ENCODE measurements at places on chromosomes 1 and 21.

DNA sequence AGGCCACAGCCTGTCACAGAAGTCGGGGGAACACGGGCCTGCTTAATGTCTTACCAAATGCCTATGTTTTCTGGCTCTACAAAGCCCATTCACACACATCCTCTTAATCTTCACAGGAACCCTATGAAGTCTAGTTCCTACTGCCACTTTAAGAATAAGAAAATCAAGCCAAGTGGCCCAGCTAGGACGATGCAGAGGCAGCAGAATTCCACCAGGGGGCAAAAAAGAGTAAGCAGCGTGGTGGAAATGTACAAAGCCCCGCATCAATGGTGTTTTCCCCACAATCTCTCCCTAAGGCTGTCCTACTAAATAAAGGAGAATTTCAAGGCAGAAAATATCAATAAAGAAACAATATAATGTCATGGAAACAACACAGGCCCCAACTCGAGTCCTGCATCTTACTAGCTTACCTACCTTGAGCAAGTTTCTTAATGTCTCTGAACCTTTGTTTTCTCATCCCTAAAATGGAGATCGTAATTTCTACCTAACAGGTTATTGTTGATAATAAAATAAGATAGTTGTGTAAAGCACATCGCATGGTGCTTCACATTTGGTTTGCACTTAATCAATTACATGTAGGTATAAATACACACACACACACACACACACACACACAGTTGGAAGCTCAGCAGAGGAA, 21.4 kb downstream of the SEC16B start:
- DNase-seq: no peak

DNA sequence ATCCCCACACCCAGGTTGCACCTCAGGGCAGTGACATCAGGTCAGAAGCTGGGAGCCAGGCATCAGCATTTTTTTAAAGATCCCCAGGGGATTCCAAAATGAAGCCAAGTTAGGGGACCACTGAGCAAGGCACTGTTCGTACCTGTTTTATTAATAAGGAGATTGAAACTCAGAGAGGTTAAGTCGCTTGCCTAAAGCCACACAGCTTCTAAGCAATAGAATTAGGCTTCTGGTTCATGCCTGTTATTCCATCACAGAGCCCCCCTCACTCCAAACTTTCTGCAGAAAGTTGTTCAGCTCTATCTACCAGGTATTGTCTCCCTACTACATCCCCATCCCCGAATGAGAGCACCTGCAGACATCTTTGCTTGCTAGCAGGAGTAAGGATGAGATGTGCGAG, 28.7 kb downstream of the KCNN3 start:
- DNase-seq: no peak

DNA sequence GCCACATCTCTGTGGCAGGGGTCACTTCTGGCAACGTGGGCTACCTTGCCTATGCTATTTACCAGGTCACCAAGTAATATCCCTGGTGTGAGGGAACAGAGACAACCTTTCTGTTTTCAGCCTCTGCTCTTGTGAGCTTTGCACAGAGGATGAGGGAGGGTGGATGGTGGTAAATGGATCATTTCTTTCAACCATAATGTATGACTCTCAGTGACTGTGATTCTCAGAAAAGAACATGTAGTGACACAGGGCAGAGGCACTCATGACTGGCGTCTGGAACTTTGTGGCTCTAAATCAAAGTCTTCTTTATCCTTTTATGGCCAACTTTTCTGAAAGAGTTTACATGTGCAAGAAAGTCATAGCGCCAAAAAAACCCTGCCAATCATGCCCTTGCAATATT, 153.5 kb upstream of the USP24 start:
- no peak for DNase-seq

DNA sequence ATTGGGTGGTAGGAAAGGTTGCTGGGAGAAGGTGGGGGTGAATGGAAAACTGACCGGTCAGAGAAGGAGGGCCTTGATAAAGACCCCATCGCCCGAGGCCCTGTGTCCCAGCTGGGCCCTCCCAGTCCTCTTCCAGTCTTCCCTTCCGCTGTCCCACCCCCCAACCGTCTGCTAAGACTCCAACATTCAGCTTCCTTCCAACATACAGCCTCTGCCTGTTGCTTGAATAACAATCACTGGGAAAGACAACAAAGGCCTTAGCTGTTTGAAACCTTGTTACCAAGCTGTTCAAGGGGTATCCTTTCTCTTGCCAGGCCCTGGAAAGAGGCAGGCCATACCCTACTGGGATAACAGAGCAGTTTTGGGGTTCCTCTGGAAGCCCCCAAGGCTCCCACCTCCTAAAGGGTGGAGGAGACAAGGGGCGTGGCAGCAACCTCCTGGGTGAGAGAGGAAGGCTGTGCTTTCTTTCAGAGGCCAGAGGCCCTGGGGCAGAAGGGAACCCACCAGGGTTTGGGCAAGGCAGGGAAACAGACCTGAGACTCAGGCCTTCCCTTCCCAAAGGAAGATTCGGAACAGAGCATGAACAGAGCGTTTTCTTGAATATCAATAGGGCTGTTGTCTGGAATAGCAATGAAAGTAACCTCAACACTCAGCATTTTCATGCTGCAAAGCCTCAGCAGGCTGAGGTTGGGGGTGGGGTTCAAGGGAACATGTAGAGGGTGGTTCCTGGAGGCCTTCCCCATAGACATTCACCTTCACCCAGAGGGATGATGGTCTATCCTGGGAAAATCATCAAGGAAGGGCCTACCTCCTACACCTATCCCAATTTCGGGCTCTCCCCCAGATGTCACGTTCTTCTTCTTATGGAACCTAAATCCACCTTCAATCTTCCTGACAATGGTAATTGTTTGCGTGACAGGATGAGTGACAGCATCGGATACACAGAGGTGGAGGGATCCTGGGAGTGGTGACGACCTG, 4.1 kb downstream of the ETNK2 start:
- no peak for DNase-seq

DNA sequence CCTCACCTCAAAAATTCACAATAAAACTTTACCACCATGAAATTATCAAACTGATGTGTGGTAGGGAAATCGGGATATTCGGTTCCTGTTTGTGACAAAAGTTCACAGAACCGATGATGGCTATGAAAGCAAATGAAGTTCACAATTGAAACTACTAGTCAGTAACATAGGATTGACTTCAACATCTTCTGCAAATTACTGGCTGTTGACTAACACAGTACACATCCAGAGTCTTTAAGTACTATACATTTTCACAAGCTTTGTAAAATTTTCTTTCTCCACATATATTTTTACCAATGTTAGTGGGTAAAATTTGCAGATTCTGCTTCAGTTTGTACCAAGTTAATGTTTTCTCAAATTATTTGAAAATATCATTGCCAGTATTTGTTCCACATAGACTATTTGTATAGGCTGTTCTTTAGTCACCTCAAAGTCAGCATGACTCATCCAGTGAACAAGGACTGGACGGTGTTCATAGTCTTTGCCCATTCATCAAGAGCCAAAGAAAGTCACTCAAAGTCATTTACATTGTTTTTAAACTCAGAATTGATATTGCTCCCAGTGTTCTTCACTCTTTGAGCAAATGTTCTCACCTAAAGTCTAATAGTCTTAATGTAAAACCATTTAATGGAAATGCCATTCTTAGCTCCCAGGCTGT, 213.4 kb downstream of the USP25 start:
- no peak for DNase-seq

GRCh38 chr1:46501528-46501927, 11.9 kb downstream of the DMBX1 start:
- no peak for DNase-seq

DNA sequence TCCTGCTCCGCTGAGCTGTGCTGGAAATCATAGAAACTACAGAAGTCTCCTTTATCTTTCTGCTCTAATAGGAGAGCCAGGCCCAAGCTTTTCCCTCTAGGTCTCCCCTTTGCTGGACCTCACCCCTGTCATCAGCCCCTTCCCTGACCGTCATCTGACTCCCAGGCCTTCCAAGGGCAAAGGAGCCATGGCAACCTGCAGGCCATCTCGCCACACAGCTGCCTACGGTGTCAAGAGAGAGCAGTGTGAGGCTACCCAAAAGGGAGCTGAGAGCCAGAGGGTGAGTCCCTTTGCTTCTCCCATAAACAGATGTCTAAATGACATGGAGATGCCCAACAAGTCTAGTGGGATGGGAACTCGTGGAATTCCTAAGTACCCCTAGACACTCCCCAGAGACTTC, 37.6 kb upstream of the DIPK1A start:
- DNase-seq: no peak

DNA sequence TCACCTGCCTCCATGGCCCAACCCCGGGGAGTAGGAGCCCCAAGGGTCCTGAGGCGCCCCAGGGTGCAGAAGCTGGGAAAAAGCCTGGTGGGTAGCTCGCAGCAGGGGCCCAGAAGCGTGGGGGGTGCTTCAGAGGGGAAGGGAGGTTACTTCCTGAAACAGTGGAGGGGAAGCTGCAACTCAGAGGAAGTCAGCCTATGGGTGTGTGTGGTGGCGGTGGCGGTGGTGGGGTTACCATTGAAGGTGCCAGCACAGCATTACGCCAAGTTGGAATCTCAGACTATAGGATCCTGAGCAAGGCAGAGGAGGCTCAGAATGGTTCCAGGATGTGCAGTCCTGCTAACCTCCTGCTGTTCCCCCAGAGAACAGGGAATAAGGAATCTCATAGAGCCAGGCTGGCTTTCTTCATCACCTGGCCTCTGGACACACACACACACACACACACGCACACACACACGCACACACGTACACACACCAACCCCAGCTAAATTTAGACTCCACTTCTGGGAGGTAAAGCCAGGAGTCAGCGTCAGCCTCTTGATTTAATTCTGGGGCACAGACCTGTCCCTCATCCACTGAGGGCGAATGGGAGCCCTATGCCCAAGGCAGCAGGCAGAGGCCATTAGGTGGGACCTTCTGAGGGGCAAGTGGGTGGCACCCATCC, 1.3 kb downstream of the DENND4B start:
- peak; percentile 71 for DNase-seq

DNA sequence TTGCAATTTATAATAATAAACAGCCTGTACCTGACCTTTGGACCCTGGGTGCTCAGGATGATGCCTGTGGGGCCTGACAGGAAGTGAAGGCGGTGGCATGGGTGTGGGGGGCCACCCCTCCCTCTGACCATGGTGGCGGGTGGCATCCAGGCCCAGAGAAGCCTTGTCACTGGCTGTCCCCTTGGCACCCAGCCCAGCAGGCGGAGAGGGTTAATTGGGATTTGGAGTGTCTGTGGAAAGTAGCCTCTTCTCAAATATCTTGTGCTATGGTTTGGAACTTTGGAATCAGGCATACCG, 20.5 kb downstream of the SOX13 start:
- no peak for DNase-seq

DNA sequence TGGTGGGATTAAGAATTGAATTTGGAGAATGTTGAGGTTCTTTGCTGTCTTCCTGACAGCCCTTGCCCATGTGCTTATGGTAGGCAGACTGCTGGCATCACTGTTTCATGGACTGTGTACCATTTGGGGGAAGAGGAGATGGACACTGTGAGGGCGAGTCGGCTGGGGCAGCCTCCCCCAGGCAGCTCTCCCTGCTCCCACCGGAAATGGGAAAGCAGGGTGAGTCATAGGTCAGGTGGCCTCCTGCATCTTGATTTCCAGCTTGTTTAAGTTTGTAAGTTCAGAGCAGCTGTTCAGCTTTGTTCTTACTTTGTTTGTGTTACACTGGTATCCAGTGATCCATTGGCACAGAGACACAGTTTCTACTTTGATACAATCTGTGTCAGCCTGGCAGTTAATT, 87.2 kb upstream of the CNIH3 start:
- DNase-seq: no peak

- no peak for DNase-seq
Observed at GRCh38 chr21:36749935-36750575, 51.1 kb downstream of the SIM2 start.

GRCh38 chr1:208174731-208175507, 69.3 kb downstream of the PLXNA2 start:
- no peak for DNase-seq

- DNase-seq: no peak
Observed at GRCh38 chr1:46757247-46757955, 38.5 kb upstream of the EFCAB14 start.

DNA sequence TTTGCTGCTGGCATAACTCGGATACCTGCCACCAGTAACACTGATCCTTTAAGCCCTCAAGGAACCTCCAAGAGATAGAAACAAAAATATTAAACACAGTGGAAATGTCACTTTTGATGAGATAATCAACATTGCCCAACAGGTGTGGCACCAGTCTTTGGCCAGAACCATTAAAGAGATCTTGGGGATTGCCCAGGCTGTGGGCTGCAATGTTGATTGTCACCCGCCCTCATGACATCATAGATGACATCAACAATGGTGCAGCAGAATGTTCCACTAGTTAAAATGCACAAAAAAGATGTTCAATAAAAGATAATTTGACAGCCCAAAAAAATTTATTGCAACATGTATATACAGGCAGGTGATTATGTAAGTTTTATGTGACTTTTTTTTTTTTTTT, 20.2 kb upstream of the ZMYM1 start:
- no peak for DNase-seq

DNA sequence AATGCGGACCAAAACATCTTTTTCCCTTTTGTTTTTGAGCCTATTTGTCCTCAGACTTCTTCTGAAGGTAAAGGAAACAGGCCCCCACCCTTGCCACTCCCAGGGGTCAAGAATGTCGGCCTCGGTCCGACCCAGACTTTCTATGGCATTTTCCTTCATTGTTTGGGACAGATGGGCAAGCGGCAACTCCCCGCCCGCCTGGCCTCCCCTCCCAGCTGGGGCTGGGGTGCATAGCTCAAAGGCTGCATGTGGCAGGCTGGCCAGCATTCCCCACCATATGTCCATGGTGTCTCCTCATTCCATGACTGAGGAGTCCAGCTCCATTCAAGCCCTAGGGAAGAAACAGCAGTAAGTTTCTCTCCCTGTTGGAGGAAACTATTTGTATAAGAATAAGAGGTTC, 29.4 kb upstream of the TSPEAR start:
- DNase-seq: no peak

DNA sequence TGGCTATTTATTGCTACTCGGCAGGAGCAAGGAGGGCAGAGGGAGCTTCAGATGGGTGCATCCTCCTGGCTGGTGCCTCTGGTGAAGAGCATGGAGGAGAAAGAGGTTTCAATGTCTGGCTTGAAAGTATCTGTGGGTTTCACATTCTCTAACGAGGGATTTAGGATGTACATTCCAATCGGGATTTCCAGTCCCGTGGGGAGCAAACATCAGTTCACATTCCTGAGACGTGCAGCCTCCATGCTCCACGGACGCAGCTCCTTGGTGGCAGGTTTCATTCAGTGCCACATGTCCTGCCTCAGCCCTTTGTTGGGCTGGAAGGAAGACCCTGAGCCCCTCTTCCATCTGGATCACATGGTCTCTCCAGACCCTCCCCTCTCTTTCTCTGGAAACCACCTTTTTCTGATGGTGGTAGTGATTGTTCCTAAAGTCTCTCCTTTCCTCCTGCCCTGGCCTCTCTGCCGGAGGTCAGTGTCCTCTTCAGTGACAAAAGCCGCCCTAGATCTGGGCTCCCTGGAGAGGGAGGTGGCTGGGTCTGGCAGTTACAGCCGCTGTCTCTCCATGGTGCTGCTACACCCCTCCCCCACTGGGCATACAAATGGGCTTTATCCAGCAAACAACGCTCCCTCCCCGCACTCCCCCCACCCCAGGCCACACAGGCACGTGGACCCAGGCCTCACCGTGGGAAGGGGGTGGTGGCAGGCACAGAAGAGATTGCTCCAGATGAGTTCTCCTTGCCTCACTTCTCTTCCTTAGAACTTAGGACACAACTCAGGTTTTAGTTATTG, 826 bp upstream of the CA14 start:
- DNase-seq: no peak
